CD4-positive, alpha-beta T cell treated with Interleukin-2 at 100 ng/mL for 4 hours (primary cell): ENCODE measurements at places on chromosomes 2 and 18.

GRCh38 chr2:143142598-143142997 is 13.4 kb downstream of the ARHGAP15 start:
- no peak for DNase-seq

- no peak for DNase-seq
These were observed 16.0 kb upstream of the E2F6 start for GRCh38 chr2:11481789-11482472.

DNA sequence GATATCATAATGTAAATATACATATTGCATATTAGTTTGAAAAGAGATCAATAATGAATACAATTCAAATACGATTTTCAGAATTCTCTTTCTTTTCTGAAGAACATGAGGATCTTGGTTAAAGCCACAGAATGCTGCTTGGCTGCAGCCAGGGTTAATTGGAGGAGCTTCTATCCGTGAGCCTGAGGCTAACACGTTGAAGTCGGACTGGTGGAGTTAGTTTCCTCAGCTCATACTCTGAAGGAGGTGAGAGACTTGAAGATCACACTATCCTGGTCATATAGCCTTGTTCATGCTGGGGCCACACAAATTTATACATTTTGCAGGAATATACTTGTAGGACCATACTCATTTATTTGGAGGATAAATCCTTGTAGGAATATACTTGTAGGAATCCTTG is 335.8 kb downstream of the TRIB2 start:
- no peak for DNase-seq

- DNase-seq = no peak
These were observed 18.9 kb upstream of the PNPT1 start for GRCh38 chr2:55712477-55713060.

- no peak for DNase-seq
These were observed 4.6 kb downstream of the MAP3K20 start for GRCh38 chr2:173079973-173080860.

GRCh38 chr18:4256766-4257417 is 198.2 kb downstream of the DLGAP1 start:
- DNase-seq = no peak
